CD8-positive, alpha-beta T cell (primary cell): ENCODE measurements at places on chromosomes 16 and 17.

DNA sequence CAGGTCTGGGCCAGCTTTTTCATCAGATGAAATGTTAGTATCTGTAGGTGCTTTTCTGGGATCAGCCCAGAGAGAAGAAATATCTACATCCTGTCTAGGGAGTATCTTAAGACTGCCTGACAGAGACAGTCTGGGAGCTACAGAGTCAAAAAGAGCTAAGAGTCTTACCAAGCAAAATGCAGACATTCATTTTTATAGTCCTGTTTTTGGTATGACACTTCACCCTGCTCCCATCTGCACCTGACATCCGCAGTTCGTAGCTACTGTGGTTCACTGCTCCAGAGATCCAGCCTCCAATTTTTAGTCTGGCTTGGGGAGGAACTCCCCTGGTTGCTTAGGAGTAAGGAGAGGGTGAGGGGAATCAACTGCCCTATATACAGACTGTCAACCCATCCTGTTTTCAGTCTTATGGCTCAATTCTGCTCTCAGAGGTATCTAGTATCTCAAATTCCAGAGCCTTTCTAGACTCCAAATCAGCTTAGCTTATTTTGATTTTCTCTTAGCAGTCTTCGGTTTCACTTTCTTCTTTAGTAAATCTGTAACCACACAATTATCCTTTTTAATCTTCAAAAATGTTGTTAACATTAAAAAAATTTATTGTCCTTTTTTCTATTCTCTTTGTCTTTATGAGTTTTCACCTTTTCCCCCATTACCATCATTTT is 97.8 kb downstream of the TMEM100 start:
- no peak for DNase-seq

DNA sequence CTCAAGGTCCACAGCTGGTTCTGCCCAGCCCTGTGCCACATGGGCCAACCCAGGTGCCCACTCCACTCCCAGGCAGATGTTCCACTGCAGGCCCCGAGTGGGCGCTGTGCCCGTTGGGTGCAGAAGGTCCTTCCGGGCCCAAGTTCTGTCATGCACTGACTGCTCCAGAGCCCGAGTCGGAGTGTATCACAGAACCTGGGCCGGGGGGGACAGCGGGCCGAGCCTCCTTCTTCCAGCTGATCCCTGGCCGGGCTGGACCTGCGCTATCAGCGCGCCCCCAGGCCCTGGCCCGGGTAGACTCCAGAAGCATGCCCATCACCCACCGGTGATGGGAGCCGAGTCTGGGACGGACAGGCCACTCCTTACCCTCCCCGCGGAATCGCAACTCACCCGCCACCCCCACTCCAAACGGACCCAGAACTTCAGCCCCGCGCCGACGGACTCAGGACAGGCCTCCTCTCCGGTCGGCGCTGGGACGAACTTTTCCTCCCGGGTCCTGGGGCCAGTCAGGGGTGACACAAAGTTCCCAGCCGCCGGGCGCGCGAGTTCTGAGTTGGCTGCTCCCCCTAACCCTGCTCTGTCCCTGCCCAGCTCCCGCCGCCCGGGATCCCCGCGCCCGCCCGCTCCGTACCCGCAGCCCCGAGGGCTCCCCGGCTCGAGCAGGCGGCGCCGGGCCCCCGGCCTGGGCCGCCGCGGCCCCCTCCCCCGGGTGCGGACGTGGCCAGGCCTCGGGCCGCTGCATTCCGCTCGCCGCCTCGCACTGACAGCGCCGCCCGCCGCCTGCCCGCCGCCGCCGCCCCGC is at the start of gene COPZ2:
TSS of gene COPZ2 (minus strand) at position 762 of the 802 bp plus-strand sequence. CDS start at position 742, 20 bp downstream.
- DNase-seq: peak; percentile 69

DNA sequence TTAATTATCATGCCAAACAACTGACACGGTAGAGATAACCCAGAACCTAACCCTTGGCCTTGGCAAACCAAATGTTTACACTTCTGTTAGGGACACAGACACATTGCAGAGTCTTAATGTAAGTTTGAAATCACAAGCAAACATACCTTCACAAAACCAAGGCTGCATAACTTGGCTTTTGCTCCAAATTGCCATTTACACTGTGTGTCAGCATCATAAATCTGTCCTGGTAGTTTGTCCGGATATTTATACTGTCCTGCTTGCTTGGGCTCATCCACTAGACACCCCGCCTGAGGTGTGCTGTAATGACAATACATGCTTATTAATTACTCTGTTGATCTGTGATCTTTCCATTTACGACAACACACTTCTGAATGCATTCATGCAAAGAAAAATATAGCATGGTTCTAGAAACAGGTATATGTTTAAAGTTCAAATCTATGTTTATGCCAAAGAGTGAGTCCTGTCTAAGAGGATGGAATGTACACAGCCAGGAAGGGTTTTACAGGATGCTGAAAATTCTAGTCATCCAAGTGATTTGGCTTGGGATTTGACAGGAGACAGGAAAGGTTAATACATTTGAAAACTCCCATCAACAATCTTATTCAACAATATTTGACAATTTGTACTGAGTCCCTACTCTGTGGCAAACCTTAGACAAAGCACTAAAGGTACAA is 81.1 kb downstream of the ADAMTS18 start:
- DNase-seq: no peak

DNA sequence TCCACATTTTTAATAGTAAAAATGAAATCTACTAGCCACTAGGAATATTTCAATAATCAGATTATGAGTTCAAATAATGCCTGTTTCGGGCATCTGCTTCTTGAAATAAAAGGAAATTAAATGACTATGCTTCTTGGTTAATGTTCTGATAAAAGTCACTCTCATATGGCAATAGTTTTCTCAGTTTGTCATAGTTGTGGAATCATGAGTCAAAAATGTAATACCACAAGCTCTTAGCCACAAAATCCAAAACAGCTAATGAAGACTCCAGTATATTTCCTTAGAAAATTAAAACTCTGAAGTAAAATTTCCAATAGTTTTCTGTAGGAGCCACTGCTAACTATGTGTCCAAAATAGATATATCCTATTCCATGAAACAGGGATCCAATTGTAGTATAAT is 676.3 kb upstream of the CDH8 start:
- DNase-seq: no peak

GRCh38 chr17:8459107-8459506 is 23.4 kb downstream of the NDEL1 start:
- no peak for DNase-seq
